Left renal pelvis (tissue), 4 donors: ENCODE measurements at places on chromosomes 4 and X.

DNA sequence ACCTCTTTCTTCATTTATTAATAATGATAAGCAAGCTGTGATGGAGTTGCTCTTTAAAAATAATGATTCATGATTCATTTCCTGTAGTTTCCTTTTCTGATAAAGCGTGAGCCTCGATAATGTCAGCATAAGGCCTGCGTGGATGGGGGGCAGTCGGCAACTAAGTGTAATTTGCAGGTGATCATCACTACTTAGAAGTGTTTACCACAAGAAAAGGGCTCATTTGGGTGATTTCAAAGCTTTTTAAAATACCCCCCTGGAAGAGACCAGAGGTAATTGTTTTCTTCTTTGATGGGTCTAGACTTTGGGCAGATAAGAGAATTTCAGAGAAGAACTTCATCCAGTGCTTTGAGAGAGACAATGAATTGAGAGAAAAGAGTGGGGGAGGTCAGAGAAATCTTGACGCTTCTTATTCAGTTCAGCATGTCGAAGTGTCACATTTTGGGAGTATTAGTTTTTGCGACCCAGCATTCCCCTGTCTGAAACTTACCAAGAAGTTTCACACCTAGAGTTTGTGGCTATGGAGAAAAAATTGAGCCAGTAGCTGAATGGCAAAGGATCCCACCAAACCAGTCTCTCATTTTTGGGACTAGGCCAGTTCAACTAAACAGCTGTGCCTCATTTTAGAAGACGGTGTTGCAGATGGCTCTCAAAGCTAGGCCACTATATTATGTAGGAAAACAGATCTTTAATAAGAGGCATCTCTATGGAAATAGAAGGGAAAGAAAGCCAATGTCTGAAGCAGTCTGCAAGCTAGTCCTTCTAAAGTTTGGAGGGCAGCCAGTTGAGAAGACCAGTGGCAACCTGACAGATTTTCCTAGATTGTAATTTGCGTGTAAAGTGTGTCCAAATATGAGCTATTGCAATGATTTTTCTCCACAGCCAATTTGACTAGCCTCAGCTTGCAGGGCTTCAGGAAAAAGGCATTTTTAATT, 171.0 kb upstream of the PPP1R2C start:
- no peak for DNase-seq

DNA sequence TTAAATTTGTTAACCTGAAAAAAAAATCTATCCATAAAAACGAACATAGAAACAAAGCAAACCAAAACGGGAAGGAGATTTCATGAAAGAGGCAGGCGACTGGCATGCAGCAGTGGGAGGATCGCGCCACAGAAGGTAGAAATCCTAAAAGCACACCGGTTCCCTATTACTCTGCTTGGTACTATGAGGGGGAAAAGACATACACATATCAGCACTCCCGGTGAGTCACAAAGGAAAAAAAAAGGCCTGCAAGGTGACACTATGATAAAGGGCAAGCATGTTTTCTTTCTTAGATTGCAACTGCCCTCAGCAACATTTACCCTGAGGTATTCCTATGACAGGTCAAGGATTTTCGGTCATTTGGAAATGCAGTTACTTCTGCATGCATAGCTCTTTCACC, 60.6 kb upstream of the NAP1L5 start:
- no peak for DNase-seq

DNA sequence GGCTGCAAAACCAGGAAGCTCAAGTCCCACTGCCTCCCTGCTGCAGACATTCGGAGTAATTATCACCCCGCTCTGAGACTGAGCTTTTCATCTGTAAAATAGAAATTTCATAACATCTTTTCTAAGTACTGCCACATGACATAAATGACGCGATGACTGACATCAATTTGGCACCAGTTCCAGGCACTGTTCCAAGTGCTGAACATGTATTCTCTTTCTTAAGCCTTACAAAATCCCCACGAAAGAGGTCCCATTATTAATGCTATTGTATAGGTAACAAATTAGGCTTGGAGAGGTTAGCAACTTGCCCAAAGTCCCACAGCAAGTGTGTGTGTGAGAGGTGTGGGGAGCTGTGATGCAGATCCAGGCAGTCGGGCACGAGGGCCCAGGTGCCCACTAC, 56.4 kb downstream of the SLC2A9 start:
- DNase-seq = no peak

DNA sequence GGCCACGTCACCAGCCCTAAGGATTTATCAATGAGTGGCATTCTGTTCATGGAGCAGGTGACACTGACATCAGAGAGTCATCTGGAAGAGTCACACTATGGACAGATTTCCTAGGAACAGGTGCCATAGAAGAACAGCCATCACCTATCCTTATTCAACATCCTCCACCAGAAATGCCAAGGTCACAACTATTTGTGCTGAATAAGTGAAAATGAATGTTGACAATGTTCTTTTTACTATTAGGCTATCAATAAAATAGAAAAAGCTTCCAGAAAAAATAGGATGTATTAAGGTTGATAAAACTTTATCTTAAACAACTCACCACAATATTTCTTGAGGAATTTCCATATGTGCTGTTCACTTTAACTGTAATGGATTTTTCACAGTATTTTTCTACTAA, 62.9 kb downstream of the HAUS3 start:
- DNase-seq = no peak

GRCh38 chr4:169283114-169283509, 12.4 kb upstream of the SH3RF1 start:
- DNase-seq = no peak
